ENCODE measurements at places on chromosomes 2 and 18.

DNA sequence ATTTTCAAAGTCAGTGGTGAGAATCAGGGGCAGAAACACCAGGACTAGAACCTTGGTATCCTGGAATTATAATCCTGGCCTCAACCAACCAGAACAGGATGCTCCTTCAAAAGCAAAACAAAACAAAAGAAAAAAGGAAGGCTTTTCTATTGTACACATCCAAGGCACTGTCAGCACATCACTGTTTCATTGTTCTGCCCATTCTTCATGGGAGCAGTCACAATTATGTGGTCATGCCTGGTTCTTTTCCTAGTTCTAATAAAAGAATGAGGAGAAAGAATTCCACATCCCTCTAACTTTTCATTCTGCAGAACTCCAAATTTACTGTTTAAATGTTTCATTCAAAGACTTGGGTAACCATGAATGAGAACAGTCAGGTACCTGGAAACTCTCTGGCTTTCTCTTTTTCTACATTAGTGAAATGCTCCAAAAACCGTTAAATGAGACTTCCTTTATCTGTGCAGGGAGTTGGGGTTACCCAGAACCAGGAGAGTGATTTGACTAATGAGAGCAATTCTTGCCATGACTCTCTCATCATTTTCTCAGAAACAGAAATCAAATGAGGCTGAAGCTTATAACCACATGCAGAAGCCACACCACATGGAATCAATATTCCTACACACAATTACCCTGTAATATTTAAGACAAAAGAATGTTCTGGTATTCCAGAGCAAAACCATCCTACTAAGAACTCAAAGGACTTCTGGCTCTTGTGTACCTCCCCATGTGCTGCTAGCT is 110.9 kb upstream of the CCDC150 start:
- no peak for DNase-seq

- no peak for DNase-seq
Observed at GRCh38 chr18:63238693-63239075, 80.9 kb downstream of the BCL2 start.

DNA sequence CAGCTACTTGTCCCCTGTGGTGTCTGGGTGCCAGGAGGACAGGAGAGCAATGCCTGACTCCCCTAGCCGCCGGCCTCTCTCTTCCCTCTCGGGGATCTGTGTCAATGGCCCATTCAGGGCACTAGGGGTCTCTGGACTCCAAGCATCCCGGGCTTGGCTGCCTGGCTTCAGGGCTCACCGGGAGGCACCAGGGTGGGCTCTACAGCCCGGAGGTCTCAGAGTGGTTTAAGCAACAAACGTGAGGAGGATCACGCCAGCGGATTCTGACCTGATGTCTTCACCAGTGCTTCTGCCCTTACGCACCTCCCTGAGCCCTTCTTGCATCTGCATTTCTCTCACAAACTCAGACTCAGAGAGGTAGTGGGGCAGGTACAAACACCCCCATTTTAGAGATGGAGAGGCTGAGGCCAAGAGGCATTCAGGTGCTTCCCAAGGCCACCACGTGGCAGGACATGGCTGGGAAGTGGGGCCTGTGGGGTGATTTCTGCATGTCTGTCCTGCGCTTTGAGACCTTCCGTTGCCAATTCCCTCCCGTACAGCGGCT is 243.0 kb downstream of the CELF4 start:
- no peak for DNase-seq

- DNase-seq, result no peak
Observed at GRCh38 chr2:63789338-63790020, 52.2 kb upstream of the UGP2 start.

- DNase-seq, result no peak
Observed at GRCh38 chr2:223856021-223856420, 18.6 kb upstream of the AP1S3 start.

DNA sequence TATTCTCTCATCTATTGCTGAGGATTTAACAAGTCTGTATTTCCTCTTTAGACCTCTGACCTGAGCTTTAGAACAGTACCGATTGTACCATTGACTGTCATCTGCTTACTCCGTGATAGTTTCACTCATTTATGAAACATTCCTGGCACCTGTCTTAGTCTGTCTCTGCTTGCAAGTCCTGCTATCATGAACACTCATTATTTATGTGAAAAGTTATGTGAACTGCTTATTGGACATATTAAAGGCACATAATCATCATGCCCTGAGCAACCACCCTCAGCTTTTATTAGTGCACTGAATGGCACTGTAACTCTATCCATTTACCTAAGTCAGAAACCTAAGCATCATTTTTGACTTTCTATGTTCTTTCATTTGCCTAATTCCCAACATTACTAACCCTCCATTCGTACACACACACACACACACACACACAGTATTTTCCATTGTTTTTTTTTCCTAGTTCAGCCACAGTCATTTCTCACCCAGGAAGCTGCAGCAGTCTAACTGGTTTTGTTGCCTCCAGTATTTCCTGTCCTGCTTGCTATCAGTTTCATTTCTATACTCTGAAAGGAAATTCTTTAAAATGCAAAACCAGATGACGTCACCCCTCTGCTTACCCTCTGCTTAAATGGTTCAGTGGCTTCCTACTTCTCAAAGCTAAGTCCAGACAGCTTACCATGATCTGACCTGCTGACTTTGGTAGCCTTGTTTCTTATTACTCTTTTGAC is 146.1 kb downstream of the HAUS1 start:
- peak; percentile 19 for DNase-seq

DNA sequence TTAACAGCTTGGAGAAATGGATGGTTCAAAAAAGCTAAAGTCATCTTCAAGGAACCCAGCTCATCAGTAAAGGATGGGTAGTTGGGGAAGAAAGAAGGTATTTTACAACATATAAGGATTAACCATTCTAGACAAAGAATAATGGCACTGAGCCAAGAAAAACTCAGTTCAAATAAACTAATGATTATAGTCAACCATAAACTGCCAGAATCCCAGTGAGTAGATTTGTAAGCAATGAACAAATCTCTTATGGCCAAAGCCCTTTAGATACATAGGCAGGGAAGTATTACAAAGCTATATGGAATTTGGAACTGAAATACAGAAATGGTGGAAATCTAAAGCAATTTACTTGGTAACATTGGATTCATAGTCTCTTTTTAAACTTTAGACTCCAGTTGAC is 92.4 kb upstream of the ZFP36L2 start:
- DNase-seq, result no peak

DNA sequence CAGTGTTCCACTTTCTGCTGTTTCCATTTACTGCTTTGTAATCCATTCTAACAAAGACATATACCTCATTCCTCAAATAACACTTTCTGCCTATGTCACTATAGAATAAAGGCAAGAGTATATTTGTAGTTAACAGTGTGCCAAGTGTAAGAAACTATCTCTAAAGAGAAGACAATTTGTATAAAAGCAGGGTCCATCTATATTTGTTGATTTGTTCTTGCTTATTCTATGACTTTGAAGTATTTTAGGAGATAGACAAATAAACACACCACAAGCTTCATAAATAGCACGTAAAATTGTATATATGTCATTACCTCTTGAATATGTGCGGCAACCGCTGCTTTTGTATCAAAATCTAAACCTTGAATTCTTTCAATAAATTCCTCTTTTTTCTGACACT is 56.0 kb downstream of the CCDC88A start:
- DNase-seq, result no peak

- DNase-seq, result no peak
Observed at GRCh38 chr18:446941-447560, 53.5 kb downstream of the COLEC12 start.

DNA sequence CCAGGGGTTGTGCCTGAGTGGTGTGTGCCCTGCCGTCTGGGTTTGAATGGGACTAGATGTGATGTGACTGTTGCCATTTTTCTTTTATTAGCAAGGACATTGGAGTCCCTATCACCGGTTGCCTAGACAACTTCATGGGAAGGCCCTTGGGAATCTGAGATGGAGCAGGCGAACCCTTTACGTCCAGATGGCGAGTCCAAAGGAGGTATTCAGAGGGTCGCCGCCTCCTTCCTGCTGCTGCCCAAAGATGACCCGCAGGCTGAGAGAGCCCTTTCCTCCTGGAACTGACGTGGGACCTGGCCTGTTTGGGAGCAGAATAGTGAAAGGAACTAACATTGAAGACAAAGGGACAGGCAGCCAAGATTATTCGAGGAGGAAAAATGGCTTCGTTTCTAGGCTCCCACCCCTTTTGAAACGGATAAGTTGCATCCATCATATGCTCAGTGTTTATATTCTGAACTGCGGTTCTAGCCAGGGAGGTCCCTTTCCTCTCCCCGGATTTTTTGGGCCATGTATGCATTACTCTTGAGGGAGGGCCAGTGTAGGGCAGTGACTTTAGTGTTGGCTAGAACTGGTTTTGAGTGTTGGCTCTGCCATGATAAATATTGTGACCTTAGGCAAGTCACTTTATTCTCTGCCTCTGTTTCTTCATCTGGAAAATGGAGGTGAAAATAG is 673 bp downstream of the CENPO start:
- no peak for DNase-seq

DNA sequence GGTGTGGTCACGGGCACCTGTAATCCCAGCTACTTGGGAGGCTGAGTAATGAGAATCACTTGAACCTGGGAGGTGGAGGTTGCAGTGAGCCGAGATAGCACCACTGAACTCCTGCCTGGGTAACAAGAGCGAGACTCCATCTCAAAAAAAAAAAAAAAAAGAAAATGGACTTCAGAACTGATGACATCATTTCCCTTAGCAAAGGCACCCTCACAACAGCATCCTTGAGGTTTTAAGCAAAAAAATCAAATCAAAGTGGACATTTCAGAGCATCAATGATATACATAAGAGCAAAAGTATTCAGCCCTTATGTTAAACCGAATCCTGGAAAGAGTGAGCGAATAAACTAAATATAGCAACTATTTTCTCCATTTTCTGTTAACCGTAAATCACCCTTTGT is 45.3 kb downstream of the EPB41L3 start:
- DNase-seq, result no peak

DNA sequence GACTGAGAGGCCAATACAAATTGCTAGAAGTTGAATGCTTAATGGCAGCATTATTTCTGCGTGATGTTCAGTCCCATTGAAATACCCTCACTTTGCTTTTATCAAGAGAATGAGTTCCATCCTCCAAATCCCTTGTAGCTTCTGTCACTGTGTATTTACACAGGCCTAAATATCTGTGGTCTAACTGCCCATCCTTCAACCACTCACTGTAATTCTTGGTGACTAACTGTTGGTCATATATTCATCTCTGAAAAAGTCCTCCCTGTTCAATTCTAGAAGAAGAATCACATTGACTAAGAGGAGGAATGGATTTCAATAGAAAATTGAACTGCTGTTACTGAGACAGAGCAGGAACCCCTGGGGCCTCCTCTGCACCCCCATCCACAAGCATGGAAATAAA is 74.2 kb upstream of the L3MBTL4 start:
- no peak for DNase-seq

All from activated naive CD8-positive, alpha-beta T cell treated with anti-CD3 and anti-CD28 coated beads, Interleukin-2, amount 50 U/mL, for 16 hours (primary cell).